Kidney (tissue), 22 donors: ENCODE measurements at places on chromosomes 16 and 17. TPM values are rescaled to one million over a fixed set of nuclear protein-coding genes. Genes with fewer than 3 reads are reported as not detected.
A peak's percentile ranks its signal among the peaks of the same experiment; 100 is the strongest.

DNA sequence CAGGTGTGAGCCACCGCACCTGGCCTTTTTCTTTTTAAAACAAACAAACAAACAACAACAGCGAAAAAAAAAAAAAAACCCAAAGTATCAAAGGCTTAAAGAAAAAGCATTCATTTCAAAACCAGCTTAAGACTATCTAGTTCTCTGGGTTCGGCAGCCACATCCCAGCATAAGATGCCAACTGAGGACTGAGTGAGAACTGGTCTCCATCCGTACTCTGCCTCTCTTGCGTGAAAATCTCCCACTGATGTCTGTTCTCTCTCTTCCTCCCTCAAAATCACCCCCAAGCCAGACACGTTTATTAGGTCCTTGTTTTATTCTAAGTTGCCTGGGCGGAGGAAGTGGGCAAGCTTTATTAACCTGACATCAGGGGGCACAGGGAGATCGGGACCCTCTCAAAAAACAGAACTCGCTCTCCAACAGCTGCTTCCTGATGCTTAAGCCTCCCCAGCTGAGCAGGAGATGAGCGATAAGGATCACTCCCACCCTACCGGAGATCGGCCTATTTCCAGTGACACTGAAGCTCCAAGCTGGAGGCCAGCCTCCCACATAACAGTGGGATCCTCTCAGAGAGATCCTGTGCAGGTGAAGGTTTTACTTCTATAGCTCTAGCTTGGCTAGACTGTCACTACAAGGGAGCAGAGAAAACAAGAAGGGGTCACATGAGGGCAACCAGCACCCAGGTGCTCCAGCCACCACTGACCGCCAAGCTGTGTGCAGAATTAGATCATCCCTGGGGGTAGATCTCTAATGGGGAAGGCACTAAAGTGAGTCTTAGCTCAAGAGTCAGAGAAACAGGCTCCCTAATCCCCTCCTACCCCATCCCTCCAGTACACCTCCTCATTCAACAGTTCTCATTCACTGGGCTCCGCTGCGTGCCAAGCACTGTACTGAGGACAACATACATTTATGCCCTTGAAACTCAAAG, 13.6 kb downstream of the CDC42EP4 start:
- DNase-seq = no peak

GRCh38 chr17:35243561-35244340, 879 bp downstream of the SLFN5 start:
- DNase-seq = peak; percentile 60

GRCh38 chr16:51242296-51242994, 91.4 kb upstream of the SALL1 start:
- peak; percentile 77 for DNase-seq

- peak; percentile 94 for DNase-seq
Measured at GRCh38 chr17:40111221-40112128, 10.3 kb upstream of the MSL1 start.

GRCh38 chr16:89452241-89452640, 38.1 kb downstream of the ANKRD11 start:
- DNase-seq = no peak

DNA sequence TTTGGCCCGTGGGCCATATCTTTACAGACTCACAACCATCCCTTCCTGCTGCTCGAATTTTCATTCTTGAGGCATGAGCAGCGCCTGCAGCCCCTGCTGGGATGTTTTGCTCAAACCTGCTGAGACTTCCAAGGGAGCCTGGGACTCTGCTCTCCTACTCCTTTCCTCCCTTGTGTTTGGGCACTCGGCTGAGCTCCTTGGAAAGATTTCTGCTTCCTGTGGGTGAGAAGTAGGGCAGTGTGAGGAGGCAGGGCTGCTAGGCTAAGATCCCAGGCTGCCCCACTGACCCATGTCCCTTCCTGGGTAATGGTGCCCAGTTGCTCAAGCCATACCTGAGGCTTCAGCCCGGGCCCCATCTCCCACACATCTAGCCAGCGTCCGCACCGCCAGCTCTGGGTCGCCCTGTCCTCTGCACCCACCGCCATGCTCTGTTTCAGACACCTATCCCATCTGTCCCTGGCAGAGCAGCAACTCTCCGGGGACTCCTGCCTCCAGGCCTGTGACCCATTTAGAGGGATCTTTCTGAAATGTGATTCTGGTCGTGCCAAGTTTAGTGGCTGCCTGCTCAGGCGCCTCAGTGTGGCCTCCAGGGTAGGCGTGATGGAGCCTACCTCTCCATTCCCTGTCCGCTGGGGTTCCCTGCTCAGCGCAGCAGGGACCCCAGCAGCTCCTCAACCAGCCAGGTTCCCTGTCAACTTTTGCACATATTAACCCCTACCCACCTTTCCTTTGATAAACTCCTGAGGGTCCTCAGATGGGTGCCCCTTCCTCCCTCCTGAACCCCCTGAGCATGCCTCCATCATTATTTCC, 190.1 kb downstream of the CCDC182 start:
- DNase-seq = no peak

- DNase-seq = no peak
Measured at GRCh38 chr17:45115015-45115625, 17.2 kb downstream of the PLCD3 start.

- DNase-seq = no peak
Measured at GRCh38 chr17:6471531-6472465, 27.5 kb downstream of the PIMREG start.

DNA sequence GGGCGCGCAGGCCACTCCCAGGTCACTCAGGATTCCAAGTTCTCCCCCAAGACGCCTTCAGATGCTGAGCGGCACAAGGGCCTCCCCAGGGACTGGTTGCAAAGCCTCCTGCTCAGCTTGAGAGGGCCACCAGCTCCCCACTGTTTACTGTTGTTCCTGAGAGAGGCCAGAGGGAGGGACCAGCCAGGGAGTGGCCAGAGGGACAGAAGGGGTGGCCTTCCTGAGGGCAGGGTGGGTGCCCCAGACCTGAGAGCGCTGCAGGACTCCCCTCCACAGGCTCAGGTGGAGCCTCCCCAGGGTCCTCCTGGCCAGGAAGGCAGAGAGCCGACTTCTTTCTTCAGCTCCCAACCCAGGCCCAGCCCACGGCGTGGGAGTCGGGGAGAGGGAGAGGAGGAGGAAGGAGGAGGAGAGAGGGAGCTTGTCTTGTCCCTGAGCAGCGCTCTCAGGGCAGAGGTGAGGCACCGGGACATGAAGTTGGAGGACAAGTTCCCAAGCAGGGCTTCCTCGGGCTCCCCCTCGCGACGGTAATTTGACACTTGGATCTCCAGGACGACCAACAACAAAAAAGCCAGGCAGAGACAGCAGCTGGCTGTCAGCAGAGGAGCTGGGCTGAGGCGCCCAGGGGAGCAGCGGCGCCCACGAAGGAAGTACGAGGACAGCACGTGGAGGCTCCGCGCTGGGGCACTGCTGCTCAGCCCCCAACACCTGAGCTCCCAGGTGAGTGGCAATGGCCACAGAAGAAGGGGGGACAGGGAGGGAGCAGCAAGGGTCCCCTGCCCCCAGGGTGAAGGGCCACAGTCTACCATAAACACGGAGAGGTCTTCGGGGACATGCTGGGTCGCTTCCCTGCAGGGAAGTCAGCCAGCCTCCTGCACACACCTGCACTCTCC, 497 bp downstream of the SMIM5 start:
- peak; percentile 97 for DNase-seq

DNA sequence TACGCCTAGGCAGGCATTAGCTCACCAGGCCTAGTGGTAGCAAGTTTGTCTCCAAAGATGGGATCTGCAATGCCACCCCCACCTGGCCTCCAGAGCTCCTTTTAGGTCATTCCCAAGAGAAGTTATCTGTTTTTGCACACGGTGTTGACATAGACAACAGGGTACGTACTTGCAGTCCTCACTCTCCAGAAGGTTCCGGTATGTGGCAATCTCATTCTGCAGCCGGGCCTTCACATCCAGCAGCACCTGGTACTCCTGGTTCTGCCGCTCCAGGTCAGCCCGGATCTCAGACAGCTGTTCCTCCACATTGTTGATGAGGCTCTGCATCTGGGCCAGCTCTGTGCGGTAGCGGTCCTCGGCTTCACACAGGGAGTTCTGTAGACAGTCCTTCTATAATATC, 9.8 kb upstream of the KRT31 start:
- DNase-seq = no peak

DNA sequence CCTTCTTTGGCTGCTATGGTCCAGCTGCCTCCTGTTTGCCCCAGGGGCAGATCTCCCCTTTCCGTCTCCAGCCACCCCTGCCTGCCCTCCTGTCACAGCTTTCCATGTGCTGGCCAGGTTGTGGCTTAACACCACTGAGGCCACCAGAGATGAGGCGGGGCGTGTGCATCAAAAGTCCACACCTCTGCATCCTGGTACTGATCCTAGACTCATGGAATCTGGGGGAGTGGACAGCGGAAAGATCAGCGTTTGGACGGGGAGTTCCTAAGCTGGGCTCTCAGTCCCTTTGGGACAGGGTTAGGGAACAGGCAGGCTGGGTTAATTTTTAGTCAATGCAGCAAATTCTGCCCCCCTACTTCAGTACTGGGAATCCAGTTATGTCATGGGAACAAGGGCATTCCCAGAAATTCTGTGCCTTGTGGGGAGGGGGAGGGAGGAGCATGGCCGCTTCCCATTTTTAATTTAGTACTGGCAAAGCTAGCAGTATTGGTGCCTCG, 3.9 kb downstream of the IGFBP4 start:
- DNase-seq = peak; percentile 40

- no peak for DNase-seq
Measured at GRCh38 chr17:47203984-47204721, 5.0 kb upstream of the MYL4 start.

GRCh38 chr17:61331178-61331577, 68.5 kb upstream of the TBX2 start:
- no peak for DNase-seq

DNA sequence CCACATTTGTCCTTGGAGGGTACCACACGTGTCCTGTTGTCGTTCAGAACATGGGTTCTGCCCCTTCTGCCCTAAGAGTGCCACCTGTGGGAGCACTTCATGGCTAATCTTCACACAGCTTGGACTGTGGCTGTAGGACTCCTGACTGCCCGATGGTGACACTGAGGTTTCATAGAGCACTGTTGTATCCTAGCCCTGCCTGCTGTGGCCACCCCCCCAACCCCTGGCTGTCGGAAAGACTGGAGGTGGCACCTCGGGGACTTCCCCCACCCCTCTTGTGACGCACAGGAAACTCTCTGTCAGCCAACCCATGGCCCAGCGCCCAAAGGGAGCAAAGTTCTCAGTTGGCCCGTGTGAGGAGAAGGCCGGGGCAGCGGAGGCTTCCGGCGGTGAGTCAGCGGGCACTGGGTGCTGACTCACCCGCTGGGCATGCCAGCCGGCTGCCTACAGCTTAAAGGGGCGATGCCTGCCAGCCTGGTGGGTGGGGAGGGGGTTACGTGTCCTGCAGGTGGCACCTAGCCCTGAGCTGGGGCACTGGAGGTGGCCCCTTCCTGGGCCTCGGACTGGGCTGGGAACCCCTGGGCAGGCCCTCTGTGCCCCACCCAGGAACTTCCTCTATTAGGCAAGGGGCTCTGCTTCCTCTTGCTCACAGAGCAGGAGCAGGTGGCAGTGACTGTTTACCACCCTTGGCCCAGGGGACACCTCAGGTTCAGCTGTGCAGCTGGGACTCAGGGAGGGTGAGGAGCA, 3.4 kb downstream of the MAP2K3 start:
- peak; percentile 98 for DNase-seq

GRCh38 chr17:70865993-70866804, 696.9 kb downstream of the KCNJ2 start:
- DNase-seq = no peak

- no peak for DNase-seq
Measured at GRCh38 chr17:56125830-56126819, 27.1 kb upstream of the ANKFN1 start.

- no peak for DNase-seq
Measured at GRCh38 chr16:86587487-86587886, 9.1 kb downstream of the FOXL1 start.

DNA sequence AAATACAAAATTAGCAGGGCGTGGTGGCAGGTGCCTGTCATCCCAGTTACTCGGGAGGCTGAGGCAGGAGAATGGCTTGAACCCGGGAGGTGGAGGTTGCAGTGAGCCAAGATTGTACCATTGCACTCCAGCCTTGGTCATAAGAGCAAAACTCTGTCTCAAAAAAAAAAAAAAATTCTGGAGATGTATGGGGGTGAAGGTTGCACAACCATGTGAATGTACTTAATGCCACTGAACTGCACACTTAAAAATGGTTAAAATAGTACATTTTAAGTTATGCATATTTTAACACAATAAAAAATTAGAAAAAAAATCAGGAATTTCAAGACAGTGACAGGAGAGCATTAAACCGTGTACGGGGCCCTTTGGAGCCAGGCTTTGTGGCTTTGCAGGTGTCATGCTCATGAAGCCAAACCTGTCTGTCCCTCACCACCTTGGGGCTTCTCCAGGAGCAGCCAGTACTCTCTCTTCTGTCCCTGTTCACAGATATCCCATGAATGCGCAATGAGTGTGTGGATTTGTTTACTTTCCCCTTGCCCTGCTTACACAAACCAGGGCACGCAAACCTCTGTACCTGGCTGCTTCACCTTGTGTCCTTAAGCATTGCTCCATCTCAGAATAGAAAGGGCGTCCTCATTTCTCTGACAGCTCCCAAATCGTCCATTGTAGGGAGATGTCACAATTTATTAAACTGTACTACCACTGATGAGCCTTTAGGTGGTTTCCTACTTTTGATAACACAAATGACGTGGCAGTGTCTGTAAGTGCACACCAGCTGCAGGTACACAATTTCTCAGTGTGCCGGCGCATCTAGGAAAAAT, 58.2 kb upstream of the CBX4 start:
- no peak for DNase-seq

- no peak for DNase-seq
Measured at GRCh38 chr16:89065458-89065822, 28.2 kb upstream of the ACSF3 start.

DNA sequence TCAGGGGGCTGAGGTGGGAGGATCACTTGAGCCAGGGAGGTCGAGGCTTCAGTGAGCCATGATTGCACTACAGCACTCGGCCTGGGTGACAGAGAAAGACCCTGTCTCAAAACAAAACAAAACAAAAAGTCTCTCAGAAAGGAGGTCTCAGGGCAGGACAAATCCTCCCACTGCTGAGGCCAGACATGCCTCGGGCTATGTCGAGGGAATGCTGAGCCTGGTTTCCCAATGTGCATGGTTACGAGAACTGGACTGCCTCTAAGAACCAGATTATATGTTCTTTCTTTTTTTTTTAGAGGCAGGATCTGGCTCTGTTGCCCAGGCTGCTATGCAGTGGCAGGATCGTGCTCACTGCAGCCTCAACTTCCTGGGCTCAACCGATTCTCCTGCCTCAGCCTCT, 27.6 kb downstream of the TRAP1 start:
- DNase-seq = no peak

ABCC11 gene
- polyA plus RNA-seq = 0.09 TPM

PRPSAP2 gene
- 32.0 TPM for polyA plus RNA-seq

CES4A gene
- polyA plus RNA-seq = 14.9 TPM

ITGB4 gene
- polyA plus RNA-seq = 15.7 TPM

MAF gene
- 47.1 TPM for polyA plus RNA-seq

NXPH3 gene
- 1.2 TPM for polyA plus RNA-seq

PIGS gene
- 60.6 TPM for polyA plus RNA-seq

FBXL19 gene
- 7.4 TPM for polyA plus RNA-seq
